Chondrocyte (in vitro differentiated cells): ENCODE measurements at places on chromosomes 6 and 20. TPM values are rescaled to one million over a fixed set of nuclear protein-coding genes. Genes with fewer than 3 reads are reported as not detected.

GRCh38 chr6:150189122-150189521 is 46.3 kb downstream of the PPP1R14C start:
- no peak for DNase-seq

The CLIC5 gene
- not detected in 3 replicates for total RNA-seq

The EPB41L1 gene
- 41.1 to 42.7 TPM (median 42.1 TPM) in 3 replicates for total RNA-seq

DNA sequence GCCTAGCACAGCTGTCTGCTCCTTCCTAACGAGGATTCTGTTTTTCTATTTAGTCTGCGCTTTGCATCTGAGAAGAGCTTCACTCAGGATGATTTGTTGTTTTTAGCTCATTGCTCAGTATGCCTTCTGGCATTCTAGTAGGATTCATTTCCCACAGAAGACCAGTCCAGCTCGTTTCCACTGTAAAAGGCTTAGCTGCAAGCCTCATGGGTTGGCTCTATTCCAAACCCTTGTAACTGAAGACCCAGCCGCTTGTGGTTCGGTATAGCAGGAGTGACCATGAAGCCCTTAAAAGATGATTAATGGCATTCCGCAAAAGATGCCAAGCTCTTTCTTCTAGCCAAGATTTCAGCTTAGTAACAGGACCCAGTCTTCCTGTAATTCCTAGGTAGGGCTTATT is 7.2 kb downstream of the ADGRF1 start:
- no peak for DNase-seq

- DNase-seq: no peak
Measured at GRCh38 chr6:113381959-113382358, 475.2 kb upstream of the MARCKS start.

The APOM gene
- total RNA-seq: 0.85 to 1.2 TPM in 2 of 3 replicates, not detected in the other

The RBM12 gene
- total RNA-seq: 59.0 to 66.5 TPM (median 63.8 TPM) in 3 replicates

The ADGB gene
- total RNA-seq: not detected in 3 replicates

DNA sequence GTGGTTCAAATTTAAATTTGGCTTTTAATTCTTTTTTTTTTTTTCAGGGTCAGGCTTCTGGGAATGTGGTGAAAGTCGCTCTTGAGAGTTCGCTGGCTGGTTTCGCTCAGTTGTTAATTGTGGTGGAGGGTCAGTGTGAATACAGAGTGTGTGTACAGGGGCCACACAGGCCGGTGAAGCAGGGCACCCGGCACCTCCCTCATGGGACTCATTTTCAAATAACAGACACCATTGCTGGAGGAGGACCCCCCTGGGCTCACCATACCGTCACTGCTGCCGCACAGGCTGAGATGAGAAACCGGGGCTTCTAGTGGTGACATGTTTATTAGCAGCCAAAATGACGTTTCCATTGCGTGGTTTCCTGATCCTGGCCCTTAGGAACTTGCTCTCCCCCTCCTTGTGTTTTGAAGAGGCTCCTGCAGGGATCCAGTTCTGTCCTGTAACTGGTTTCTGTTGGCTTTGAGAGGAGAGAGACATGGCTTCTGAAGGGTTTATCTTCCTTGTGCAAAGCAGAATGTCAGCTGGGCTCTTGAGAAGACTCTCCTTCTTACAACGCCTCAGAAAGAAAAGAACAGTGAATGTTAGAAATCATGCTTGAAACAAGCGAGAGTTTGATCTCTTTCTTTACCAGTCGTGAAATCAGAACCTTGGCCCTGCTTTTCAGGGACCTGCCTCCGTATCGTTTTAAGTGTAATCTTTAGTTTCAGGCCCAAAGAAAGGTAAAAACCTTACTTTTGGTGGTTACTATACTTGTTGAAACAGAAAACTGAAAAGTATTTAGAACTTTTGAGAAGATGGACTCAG is 37.8 kb downstream of the DUSP22 start:
- DNase-seq: no peak

DNA sequence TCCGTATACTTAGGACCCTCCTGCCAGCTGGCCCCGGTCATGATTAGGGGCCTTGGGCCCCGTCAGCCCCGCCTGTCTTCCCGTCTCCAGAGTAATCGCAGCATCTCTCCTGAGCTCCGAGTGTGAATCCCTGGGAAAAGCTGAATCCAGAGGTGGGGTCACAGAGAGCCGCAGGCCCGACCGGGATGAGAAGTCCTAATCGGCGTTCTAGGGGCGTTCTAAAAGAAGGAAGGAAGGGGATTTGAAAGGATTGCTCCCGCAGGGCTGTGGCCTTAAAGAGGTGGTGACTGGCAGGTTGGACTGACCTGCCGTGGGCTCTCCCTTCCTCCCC is 371 bp downstream of the HMGN4 start:
- DNase-seq: no peak

DNA sequence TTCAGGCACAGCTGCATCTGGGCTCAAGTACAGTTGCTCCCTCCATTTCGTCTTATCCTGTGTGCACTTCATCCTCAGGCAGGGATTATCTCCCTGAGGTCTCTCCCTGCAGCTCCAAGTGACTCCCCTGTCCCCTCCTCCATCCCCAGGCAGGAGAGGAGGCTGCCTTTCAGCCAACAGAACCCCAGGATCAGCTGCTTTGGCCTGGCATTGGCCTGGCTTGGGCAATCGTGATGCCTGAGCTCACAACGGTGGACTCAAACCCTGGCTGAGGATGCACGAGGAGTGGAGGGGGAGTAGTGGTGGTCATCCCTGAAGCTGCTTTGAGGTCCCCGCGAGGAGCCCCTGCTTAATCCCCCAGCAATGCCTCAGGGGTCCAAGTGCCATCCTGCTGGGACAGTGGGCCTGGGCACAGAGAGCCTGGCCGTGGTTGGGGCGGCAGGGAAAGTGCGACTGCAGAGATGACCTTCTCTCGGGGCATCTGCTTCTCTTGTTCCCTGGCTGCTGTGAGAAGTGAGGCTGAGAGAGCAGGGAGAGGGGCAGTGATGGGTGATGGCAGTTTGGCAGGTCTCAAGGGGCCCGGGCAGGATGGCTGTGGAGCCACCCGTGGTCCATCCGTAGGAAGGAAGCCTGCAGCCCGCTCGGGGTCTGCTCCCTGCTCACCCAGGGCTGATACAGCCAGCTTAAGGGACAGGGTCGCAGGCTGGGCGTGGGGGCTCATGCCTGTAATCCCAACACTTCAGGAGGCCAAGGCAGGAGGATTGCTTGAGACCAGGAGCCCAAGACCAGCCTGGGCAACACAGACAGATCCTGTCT is 6.0 kb upstream of the HRH3 start:
- DNase-seq: no peak

GRCh38 chr6:27838945-27839625 is 73.1 kb downstream of the OR2B2 start:
- no peak for DNase-seq

The DPPA5 gene
- total RNA-seq: not detected in 3 replicates
